ENCODE measurements at places on chromosomes 7 and 10. TPM values are rescaled to one million over a fixed set of nuclear protein-coding genes. Genes with fewer than 3 reads are reported as not detected.

Gene VWA2
- not detected for total RNA-seq

DNA sequence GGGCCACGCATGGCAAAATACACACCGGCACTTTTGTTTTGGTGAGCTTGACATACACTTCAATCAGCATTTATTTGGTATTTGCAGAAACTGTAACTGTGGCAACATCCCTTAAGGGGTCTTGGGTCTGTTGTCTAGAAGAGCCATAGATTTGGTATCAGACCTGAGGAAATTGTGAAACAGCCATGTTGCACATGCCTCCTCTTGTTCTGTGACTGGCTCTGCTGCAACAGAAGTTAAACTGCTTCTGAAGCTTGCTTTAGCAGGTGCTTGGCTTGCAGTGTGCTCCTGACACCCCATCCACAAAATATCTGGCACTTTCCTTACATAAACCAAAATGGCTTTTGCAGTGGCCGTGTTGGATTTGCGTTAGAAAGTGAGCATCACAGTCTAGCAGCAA is 247.3 kb downstream of the GATA3 start:
- no peak for DNase-seq

DNA sequence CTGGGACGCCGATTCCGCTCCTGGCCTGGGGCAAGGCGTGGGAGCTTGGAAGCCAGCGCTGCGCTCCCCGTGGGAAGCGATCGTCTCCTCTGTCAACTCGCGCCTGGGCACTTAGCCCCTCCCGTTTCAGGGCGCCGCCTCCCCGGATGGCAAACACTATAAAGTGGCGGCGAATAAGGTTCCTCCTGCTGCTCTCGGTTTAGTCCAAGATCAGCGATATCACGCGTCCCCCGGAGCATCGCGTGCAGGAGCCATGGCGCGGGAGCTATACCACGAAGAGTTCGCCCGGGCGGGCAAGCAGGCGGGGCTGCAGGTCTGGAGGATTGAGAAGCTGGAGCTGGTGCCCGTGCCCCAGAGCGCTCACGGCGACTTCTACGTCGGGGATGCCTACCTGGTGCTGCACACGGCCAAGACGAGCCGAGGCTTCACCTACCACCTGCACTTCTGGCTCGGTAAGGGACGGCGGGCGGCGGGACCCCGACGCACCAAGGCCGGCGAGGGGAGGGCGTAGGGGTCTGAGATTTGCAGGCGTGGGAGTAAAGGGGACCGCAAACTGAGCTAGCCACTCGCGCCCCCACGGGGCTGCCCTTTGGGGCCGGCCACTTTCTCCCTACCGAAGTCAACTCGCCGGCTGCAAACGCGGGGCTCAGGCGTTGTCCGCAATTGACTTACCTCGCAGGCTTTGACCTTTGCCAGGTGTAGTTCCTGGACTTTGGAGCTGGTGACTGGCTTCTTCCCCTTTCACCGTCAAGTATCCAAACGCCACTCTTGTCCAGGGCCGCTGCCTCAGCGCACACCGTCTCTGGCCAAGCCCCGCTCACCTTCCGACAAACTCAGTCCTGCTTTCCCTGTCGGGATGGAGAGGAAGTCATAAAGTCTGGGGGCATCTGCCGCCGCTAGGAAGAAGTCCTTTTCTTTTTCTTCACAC is at the start of gene SCIN:
Gene SCIN (plus strand): TSS at position 187 of the 928 bp plus-strand sequence. CDS start 67 bp downstream, at position 254.
- peak; percentile 42 for DNase-seq

GRCh38 chr7:143000648-143001047 is 26.3 kb downstream of the OR9A2 start:
- no peak for DNase-seq

DNA sequence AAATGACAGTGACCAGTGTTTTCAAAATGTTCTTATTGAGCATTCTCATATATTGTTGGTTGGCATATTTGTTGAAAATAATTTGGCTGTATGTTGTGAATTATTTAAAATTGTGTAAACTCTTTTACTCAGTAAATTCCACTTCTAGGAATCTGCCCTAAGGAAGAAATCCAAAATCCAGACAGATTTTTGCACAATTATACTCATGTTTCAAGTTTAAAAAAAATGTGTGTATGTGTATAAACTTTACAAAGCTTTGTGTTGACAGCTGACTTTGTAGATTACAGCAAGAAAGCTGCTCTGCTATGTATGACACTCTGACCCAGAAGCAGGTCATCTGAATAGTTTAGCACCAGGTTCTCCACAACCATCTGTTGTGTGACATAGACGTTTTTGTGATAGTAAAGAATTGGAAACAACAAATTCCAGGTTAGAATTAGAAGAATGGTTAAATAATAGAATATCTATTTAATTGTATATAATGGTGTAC is 21.6 kb downstream of the KIFBP start:
- no peak for DNase-seq

DNA sequence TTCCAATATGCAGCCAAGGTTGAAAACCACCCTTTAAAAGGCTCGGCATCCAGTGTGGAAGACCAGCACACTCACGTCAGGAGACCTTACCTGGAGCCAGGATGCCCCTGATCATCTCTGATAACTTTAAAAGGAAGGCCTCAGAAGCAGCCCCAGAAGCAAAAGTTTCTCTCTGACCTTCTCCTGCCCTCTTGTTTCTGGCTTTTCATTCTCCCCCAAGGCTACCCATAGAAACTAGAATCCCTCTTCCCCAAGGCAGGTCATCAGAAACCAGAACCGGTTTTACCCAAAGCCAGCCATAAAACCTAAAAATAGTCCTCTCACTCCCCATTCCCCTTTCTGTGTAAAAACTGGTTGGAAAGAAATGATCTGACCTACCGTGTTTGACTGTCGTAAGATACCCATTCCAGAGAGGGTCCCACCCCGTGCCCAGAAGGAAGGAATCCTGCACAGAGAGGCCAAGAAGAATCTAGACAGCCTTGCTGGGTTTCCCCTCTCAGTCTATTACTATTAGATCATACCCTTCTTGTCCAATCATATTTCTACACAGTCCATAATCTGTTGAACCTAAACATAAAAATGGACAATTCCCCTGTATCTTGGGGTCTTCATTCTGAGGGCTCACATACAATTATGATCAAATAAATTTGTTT is 17.5 kb upstream of the TSPAN14 start:
- no peak for DNase-seq

Data from activated CD8-positive, alpha-beta T cell treated with anti-CD3 and anti-CD28 coated beads, Interleukin-2, amount 10 ng/mL, durations not matched to agents 7 days and 5 days (primary cell).